Stimulated activated effector memory CD8-positive, alpha-beta T cell treated with anti-CD3 and anti-CD28 coated beads, Interleukin-12 subunit alpha, Interleukin-12 subunit beta, amount 100 ng/mL, for 72 hours (primary cell): ENCODE measurements at places on chromosomes 13 and 19.

DNA sequence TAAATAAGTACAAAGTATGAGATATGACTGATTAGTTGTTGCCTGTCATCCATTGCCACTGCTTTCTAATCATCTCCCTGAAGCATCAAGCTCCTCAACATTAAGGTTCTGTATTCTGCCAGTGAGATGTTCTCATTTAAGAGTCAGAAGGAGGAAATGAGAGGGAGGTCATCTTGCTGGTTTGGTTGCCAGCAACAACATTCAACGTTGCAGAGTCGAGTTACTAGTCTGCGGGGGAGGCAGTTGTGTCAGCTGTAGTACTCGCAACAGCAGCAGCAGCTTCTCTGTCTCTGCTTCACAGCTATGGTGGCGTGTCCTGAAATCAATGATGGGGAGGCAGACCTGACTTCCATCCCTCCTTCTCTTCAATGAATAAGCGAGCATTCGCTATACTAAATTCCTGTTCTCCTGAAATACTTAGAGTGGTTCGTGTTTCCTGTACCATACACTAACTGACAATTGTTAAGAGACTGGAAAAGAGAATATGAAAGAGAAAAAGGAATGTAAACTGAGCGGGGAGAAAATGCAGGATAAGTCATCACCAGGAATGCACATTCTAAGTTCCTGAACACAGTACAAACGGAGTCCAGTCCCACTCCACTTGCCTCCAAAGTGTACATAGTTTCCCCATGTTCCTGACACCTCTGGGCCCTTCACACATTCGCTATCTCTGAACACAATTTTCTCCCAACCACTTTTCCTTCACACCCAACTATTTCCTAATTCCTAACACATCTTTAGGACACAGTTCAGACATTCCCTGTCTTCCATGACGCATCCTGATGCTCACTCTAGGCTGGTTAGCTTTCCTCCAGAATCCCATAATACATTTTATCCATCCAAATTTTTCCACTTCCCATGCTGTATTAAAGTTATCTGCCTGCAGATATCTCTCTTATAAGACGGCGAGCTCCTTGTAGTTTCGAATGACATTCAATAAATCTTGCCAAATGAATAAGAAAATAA lies 263.0 kb downstream of the KLF12 start:
- no peak for DNase-seq

DNA sequence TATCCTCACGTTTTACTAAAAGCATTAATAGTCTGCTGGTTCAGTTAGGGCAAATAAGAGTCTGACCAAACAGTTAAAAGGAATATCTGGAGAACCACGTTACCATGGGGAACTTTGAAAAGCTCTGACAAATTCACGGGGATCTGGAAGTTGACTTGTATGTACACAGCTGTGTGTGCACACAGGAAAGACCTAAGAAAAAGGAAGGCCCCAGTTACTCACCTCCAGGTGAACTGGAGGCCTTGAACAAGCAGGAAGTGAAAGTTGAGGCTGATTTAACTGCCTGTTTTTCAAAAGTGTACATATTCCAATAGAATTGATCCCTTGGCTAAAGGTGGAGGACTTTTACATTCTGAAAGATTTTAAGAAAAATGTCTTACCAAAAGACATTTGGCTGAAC lies 1891.6 kb upstream of the PCDH20 start:
- no peak for DNase-seq

DNA sequence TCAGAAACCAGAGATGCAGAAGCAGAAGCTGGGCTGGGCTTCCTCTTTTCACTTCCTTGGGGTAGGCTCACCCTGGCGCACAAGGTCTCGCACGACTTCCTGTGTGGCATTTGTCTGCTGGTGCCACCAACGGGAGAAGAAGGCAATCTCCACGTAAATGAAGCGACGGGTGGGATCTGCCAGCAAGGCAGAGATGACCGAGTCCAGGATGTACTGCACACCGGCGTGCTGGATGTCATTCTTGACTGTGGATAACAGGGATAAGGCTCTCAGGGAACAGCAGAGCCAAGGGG lies 1.3 kb downstream of the MAN2B1 start:
- no peak for DNase-seq

GRCh38 chr13:99477493-99477892 lies 23.8 kb upstream of the TM9SF2 start:
- DNase-seq: no peak

DNA sequence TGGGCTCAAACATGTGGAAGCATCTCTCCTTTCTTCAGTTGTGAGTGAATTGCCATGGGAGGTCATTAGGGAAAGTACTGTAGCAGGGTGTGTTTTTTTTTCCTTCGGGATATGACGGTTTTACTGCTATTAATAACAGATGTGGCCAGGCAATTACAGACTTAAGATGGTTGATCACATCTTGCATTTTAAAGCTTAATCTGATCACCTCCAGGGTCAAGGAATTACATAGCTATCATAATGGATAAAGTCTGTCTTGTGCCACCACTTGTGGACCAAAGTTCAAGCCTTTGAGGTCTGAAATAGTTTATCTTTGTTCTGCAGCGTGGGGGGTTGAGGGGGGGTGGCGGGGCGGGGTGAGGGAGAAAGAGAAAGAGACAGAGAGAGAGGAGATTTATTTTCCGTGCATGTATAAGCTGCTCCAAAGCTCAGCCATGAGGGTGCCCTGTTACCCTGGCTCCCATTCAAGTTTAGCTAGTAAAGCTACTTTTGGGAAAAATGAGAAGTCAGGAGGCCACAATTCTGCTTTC lies 5.5 kb upstream of the SERP2 start:
- no peak for DNase-seq

GRCh38 chr13:69556540-69557196 lies 551.0 kb upstream of the ATXN8OS start:
- DNase-seq: no peak

GRCh38 chr19:1449467-1450442 lies at the start of gene APC2:
APC2 (plus strand) TSS chr19:1450121; CDS start chr19:1453002, 2,881 bp downstream.
- DNase-seq: peak; percentile 79

- DNase-seq: no peak
These were observed 217.0 kb upstream of the OBI1 start for GRCh38 chr13:78875792-78876580.

GRCh38 chr13:27461940-27462584 lies 11.7 kb upstream of the MTIF3 start:
- no peak for DNase-seq

DNA sequence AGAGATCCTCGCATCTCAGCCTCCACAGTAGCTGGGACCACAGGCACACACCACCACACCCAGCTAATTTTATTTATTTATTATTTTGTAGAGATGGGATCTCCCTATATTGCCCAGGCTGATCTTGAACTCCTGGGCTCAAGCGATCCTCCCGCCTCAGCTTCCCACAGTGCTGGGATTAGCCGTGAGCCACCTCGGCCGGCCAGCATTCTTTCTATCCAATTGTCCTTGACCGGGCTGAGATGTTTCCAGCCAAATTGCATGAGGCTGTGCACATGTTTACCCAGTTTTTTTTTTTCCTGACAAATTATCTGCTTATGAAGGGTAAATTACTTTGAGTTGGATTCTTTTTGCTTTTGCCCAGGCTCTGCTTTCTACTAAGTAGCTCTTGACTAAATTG lies 28.2 kb downstream of the UNC13A start:
- no peak for DNase-seq

DNA sequence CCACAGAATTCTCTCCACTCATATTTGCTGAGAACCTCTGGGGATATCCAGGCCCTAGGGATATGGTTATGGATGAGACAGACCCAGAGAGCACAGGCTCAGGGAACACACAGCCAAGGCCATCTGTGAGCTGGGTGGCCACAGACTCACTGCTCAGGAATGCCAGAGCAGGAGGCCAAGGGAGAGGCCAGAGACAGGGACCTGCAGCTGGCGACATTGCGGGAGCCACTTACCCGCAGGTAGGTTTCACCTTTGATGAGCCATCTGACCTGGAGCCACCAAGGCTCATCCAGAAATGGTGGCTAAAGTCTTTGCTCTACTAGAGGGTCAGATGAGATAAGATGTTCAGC lies 29.4 kb downstream of the CCNE1 start:
- DNase-seq: no peak

DNA sequence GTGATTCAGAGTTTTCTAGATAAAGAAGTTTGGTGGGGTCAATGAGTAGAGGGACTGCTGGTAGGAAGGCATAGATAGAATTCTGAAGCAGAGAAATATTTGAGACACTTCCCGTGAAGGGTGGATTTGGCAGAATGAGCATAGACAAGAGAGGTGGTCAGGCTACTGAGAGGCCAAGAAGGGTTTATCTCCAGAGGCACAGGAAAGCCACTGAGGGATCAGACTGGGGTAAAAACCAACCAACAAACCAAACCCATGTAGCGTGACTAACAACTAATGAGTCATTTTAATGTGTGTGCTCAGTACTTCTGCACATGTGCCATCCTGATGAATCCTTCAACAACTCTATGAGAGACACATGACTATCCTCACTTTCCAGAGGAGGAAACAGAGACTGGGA lies 60.0 kb upstream of the SERP2 start:
- DNase-seq: no peak

DNA sequence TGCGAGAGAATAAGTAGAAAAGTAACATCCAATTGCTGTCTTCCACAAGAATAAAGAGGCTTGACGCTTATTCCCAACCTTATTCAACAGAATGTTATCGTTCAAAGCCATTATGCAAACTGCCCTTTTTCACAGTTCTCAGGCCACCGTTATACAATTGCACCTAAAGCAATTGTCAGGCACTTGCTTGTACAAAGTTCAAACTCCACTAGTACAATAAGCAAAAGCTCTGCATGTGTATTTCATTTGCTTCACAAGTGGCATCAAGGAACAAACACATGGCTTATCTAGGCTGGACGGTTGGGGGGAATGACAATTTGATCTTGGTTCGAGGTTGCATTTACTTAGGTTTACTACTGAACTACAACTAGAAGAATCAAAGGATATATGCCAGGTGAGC lies 815.6 kb downstream of the EFNB2 start:
- no peak for DNase-seq

GRCh38 chr13:23399347-23399746 lies 34.2 kb downstream of the SACS start:
- no peak for DNase-seq

DNA sequence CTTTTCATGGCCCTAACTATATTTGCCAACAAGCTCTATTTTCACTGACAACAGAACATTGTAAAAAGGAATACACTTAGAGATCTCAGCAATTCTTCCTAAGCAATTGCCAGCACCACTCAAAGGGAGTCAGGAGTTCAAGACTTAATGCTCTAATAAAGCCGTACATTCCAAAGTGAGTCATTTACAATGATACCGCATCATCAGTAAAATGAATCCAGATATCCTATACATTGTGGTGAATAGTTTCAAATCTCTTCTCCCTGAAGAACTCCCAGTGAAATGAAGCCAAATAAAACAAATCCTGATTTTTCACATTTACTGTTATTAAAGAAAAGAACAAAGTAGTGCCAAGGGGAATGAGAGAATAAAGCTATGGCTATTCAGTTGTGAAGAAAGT lies 2898.7 kb upstream of the PCDH20 start:
- DNase-seq: no peak

GRCh38 chr13:108525827-108526226 lies 103.6 kb upstream of the MYO16 start:
- DNase-seq: no peak

DNA sequence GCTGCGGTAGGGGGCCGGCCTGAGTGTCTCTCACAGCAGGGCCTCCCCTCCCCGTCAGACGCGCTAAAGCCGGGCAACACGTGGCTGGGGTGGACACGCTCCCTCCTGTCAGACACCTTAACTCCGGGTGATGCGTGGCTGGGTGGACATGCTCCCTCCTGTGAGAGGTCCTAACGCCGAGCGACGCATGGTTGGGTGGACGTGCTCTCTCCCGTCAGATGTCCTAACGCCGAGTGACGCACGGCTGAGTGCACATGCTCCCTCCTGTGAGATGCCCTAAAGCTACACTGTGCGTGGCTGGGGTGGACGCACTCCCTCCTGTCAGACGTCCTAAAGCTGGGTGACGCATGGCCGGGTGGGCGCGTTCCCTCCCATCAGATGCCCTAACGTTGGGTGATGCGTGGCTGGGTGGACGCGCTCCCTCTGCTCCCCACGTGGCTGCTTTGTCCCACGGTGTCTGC lies 126.1 kb upstream of the MCF2L start:
- DNase-seq: no peak

DNA sequence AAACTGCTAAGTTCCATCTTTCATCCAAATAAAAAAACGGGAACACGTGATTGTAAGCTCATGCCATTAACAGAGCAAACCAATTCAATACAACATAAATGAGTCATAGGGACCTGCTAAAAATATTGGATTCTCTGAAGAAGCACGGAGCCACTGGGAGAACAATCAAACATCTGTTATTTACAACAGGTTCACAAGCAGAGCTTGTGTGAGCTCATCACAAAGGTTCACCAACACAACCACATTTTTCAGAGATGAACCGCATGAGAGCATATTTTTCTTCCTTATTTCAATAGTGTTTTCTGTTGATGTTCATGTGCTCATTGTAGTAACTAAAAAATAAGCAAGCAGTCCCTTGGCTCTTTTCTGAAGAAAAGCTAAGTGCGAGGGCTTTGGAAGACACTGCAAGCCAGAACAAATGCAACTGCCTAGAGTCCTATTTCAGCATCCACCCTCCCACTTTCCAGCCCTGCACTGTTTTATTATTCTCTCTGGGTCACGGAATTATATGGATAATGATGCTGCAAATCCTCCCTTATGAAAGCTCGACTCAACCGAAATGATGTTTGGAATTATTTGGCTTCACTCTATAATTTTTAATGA lies 545.8 kb downstream of the LIG4 start:
- no peak for DNase-seq
